ENCODE measurements at places on chromosomes 11 and 22. TPM values are rescaled to one million over a fixed set of nuclear protein-coding genes. Genes with fewer than 3 reads are reported as not detected.

GRCh38 chr11:118411530-118411929, 10.1 kb downstream of the ATP5MG start:
- DNase-seq: no peak

Gene KCNC1
- total RNA-seq: not detected

DNA sequence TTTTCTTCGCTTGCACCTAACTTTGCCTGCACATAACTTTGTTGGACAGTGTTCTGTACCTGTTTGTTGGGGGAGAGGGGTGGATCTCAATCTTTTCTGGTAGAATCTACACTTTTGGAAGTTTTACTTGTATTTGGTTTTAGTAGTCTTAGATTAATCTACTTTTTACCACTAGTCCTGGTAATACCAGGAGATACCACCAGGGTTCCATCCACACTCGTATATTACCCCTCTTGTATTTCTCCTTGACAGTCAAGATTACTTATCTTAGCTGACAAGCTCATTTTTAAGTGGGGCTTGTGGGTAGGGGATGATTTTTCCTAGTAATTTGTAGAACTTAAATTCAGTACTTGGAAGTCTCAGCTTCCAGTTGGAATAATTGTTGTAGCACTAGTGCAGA, 37.3 kb upstream of the TECTA start:
- DNase-seq: no peak

DNA sequence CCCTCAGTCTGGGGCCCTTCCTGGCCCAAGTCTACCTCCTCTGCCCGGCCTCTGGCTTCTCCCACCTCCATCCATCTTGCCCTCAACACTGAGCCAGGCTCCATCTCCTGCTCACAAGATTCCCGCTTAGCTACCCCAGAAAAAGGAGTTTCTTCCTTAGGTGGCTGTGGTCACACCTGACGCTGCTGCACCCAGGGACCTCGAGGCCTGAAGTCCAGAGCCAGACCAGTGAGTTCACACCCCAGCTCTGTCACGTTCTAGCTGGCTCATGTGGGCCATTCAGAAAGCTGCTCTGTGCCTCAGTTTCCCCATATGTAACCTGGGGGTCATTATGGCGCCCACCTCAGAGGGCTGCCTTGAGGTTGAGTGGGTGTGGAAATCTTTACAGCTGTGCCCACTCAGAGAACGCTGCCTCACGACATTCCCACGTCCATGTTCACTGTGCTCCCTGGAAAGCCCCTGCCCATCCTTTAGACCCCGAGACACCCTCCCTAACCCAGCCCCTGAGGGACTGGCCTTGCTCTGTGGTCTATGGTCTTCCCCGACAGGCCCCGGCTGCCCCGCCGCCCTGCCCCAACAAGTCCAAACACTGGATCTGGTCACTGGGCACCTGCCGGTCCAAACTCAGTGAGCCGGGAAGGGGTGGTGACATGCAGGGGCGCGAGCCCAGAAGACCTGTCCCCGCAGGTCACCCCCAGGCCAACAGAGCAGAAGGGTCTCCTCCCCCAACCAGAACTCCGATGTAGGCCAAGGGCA, 9.8 kb downstream of the PLXNB2 start:
- no peak for DNase-seq

Gene ARHGEF12
- 11.1 TPM for total RNA-seq

GRCh38 chr11:121035780-121036179, 11.9 kb downstream of the TBCEL start:
- no peak for DNase-seq

- DNase-seq: no peak
These were observed 12.0 kb upstream of the TMEM121B start for GRCh38 chr22:17133137-17133536.

DNA sequence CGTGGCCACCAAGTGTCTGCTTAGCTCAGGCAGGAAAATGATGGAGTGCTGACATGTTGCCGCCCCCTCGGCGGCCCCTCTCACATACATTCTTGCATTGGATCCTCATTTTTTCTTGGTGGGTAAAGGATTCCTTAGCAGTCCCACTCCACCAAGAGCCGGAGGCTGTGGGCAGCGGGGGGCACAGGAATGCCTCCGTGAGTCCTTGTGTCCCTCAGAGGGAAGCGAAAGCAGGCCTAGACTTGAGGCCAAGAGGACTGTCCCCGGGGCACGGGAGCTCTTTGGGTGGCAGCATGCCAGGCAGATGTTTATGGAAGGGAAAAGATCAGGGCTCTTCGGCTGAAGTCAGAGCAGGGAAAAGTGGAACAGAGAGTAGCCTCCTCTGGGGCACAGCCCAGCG, 21.6 kb downstream of the LRFN4 start:
- no peak for DNase-seq

GRCh38 chr11:104668797-104669463, 229.3 kb downstream of the CASP12 start:
- no peak for DNase-seq

- no peak for DNase-seq
These were observed 54.9 kb downstream of the ARHGAP8 start for GRCh38 chr22:44807232-44807631.

DNA sequence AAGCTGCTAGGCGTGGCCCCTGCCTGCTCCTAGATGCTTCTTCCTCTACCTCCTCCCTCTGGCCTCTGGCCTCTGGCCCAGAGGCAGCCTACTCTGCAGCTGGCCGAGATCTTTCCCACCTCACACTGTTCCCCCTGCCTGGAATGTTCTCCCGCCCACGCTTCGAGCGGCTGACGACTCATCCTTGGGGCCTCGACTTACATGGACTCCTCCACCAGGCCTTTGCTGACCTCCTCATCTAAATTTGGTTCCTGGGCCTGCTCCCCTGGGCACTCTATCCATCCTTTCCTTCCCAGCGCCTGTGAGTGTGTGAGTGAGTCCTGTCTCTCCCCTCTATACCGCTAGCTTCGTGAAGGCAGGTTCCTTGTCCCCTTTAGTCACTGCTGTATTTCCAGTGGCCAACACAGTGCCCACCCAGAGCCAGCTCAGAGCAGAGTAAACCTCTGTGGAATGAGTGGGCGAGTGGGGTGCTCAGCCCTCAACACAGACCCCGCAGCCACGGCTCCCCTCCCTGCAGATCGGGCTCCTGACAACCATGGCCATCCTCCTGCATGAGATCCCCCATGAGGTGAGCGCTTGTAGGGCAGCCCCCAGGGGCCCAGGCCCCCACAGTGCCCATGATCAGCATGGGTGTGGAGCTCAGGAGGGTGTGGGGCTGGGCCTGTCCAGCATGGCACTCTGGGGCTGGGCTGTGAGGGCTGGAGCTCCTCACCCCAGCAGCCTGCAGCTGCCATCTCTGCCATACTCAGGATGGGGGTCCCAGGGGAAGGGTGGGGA, 5.7 kb downstream of the SLC39A13 start:
- no peak for DNase-seq

Gene C11orf97
- not detected for total RNA-seq

- DNase-seq: no peak
These were observed 33.9 kb downstream of the ARHGAP1 start for GRCh38 chr11:46666516-46666915.

Gene KCTD14
- not detected for total RNA-seq

DNA sequence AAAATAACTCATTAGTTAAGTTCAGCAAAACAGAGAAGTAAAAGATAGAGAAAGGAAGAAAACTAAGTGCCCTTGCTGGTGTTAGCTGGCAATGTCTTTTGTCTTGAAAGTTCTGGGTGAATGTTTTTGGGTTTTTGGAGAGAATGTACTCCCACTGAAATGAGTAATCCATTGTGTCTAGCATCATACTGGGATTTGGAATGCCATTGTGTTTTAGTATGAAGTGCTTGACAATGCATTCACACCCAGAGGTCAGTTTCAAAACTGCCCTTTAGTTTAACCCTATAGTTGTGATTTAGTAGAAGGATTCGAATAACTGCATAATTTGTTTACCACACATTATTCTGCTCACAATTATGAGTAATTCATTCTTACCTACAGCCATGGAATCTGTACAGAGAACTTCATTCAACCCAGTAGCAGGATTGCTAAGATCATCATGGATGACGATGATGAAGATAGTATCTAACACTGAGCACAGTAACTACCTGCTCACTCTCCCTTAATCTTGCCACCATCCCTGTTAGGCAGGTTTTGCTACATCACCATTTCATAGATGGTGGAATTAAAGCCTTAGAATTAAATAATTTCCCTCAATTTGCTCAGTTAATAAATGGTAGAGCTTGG, 33.9 kb downstream of the MAML2 start:
- no peak for DNase-seq

Gene OR51V1
- total RNA-seq: not detected

DNA sequence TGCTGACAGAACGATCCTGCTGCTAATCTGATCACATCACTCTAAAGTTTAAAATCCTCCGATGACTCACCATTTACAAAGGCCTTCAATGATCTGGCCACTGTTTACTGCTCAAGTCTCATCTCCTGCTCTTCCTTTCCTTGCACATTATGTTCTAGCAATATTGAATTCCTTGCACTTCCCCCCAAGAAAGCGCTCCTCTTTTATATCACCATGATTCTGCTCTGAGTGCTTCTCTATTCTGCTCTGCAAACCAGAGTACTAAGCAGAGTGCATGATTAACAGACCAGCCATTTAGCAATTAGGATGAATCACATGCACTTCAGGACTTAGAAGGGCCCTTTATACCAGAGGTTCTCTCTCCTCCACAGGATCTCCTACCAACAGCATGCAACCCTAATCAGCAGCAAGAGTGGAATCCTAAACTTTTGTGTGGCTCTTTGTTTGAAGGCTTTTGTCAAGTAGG, 1122.8 kb upstream of the CCDC90B start:
- DNase-seq: no peak

All from T-cell (primary cell).